NCI-H1105 (cell line): ENCODE measurements at places on chromosomes 1 and 21.

- DNase-seq = no peak
Measured at GRCh38 chr1:234369784-234370183, 3.5 kb upstream of the COA6 start.

DNA sequence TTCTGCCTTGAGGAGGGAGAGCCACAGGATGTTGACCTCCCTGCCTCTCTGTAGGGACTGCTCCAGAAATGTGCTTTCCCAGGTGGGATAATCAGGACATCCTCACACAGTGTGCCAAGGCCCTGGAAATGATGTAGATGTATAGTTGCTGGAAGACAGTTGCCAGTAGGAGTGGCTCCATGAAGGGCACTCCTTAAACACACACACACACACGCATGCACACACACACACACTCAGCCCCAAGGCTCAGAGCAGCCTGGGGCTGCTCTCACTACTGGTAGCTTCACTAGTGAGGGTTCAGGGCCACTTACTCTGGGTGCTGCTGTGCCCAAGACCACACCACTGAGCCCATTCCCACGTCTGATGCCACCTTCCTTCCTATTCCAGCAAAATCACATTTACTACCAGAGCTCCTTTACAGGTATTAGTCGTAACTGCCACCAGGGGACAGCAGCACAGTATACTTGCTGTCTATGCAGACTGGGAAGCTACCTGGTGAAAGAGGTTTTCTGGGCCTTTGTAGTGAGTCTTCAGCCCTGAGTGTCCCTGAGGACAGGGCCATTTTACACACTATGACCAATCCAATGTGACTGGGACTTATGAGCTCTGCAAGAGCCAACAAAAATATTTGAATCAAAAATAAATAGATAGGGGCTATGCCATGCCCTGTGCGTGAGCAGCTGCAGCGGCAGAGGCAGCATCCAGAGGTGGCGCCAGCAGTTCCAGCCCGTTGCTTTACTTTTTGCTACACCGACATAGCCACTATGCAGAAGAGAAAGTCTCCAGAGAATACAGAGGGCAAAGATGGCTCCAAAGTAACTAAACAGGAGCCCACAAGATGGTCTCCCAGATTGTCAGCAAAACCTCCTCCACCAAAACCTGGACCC lies 15.0 kb downstream of the CRNN start:
- peak; percentile 0 for DNase-seq

GRCh38 chr21:34109075-34109474 lies 35.7 kb downstream of the MRPS6 start:
- DNase-seq = no peak

- DNase-seq = peak; percentile 56
Measured at GRCh38 chr1:67766141-67766978, 66.9 kb downstream of the GNG12 start.

DNA sequence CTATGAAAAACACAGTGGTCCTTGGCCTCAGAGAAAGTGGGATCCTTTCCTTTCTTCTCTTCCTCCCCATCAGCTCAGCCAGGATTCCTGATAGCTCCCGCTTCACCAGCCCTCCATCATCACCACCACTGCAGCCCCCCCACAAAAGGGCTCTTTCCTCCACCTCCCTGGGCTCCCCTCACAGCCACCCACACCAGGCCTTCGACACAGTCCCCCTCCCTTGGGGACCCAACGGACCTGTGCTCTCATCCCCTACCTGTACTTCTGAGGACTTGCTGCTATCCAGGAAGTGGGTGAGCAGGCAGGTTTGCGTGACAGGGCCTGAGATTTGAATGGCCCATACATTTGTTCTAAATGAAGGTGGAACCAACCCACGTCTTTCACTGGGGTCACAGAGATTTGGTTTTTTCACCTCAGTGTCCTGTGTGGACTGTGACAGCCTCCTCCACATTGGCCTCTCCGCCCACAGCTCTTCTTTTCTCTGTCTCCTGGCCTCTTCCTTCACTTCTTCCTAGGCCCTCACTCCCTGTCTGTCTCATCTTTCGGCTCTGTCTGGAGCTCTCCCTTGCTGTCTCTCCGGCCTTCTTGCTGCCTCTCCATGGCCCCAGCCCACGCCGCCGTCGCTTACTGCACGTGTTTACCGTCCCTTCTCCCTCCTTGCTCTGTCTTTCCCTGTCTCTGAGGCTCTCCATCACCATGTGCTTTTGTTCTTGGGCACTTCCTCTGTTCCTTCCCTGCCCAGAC lies 238.6 kb downstream of the FOXD2 start:
- no peak for DNase-seq

GRCh38 chr1:75394386-75395139 lies 216.4 kb downstream of the SLC44A5 start:
- no peak for DNase-seq
